ENCODE measurements at places on chromosomes 12 and 14.
A peak's percentile ranks its signal among the peaks of the same experiment; 100 is the strongest.

GRCh38 chr14:102097441-102098135 lies 10.7 kb upstream of the HSP90AA1 start:
- no peak for DNase-seq

DNA sequence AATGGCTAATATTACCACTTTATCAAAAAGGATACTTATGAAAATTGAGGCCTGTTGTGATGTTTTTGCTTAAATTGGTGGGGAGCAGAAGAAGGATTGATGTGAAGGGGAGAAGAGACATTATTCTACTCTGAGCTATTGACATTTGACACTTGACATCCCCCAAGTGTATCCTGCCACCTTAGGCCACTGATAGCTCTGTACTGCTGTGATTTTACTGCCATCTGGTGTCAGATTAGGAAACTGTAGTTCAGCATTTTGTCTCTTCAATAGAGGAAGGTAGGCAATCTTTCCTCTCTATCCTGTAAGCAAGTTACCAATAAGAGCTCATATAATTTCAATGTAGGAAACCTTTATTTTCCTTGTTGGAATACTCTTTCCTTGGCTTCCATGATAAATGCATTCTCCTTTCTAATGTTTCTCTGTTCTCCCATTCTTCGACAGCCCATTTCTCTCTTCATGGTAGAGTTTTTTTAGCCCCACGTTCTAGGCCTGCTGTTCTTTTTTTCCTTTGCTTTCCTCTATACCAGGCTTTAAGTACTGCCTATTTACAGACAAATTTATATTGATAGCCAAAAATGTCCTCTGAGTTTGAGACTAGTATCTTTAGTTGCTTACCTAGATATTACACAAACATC lies 46.3 kb downstream of the PPHLN1 start:
- DNase-seq, result peak; percentile 46

DNA sequence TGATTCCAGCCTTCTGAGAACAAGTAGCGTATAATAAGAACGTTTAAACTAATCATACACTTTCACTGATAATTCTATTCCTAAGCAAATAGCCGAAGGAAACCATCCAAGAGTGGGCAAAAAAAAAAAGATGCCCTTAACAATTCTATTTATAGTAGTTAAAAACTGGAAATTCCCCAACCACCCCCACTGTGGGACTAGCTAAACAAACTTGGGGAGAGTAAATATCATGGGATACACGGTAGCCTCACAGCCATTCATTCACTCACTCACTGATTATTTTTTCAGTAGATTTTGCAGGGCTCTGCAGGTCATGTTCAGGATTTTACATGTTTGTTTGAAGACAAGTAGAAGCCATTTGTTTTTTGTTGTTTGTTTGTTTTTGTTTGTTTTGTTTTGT lies 197.0 kb downstream of the ETV6 start:
- no peak for DNase-seq

- DNase-seq, result no peak
Observed at GRCh38 chr12:2494486-2495192, 300.1 kb upstream of the FKBP4 start.

DNA sequence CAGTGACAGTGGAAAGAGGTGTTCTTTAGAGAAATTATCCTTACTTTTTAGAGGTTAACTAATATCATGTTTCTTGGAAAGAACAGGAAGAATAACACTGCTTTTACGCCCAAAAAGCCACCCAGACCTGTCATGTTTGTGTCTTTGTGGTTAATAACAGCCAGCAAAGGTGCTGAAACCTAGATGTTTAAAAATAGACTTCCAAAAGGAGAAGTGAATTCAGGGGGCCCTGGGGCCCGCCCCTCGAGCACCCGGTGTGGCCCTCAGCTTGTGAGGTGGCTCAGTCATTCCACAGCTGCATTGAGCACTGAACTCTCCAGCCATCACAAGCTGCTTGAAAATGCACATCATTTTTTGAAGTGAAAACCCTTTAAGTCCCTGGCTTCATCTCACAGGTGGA lies 20.8 kb upstream of the AMN start:
- no peak for DNase-seq

DNA sequence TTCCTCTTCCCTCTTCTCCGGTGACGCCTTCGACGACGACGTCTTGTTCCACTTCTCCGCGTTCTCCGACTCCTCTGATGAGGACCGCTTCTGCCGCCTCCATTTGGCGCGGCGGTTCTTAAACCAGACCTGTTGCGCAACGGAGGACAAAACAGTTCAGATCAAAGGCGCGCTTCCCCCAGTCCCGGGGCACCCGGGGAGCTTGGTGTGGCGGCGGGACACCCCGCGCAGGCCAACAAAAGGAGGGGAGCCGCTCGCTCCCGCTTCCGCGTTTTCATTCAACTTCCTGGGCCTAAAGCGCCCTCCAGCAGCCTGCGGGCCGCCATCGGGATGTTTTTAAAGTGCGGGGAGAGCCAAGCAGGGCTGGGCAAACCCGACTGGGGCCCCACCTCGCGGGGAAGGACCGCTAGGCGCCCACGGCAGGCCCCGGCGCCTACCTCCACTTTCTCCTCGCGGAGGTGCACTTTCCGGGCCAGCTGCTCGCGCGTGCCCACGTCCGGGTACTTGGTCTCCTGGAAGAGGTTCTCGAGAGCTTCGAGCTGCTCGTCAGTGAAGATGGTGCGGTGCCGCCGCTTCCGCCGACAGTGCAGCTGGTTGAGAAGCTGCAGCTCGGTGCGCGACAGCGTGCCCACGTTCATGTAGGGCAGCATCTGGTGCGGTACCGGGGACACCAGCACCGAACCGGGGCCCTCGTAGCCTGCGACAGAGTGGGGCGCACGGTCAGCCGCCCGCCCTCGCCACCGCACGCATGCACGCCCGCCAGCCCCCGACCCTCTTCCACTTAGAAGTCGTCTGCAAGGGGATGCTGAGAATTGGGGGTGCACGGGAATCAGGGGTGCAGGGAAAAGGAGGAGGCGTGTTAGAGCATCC lies 1.2 kb downstream of the GSC start:
- DNase-seq, result no peak

DNA sequence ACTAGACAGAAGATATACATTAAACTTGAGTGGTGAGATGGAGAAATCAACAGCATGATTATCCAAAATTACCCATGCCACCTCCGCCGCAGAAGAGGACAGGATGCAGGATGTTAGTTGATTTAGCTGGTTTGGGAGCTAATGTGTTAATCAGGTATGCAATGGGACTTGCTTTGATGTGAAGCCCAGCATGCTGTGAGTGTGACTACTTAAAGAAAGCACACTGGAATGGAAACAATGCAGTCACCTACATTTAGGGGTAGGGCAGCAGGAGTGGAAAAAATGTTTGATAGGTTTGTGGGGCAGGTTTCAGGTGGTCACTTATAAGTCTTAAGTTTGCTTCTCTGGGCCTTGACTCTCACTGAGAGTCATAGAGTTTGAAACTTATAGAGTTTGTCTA lies 170.0 kb upstream of the DAAM1 start:
- DNase-seq, result no peak

DNA sequence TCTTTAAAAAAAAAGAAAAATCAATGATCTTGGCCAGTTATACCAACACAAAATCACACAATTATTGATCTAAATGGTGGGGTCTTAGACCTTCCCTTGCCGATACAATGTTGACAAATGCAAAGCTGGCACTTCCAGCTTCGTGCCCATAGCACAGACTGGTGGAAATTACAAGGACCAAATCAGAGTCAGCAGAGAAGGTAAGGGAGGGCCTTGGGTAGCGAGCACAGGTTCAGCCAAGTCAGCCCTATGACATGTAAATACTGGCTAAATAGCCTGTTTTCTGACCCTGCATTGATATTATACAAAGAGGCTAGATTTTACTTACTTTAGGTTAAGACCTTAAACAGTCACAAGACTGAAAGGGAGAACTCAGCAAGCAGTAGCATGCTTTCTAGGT lies 30.3 kb upstream of the WDR89 start:
- no peak for DNase-seq

DNA sequence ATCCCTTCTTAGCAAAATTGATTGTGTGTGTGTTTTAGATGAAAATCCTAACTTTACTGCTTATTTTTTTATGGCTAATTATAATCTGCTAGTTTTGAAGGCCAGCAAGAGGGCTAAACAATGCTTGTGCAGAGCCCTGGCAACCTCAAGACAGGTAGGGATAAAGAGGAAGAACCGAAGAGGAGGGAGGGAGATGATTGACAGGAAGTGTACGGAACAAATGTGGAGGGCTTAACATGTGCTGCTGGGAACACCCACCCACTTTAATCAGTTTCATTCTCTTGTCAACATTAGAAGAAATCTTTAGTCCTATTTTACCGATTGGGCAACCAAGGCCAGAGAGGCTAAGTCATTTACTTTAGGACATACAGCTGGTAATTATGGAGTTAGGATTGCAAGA lies 1.4 kb upstream of the WSCD2 start:
- no peak for DNase-seq

DNA sequence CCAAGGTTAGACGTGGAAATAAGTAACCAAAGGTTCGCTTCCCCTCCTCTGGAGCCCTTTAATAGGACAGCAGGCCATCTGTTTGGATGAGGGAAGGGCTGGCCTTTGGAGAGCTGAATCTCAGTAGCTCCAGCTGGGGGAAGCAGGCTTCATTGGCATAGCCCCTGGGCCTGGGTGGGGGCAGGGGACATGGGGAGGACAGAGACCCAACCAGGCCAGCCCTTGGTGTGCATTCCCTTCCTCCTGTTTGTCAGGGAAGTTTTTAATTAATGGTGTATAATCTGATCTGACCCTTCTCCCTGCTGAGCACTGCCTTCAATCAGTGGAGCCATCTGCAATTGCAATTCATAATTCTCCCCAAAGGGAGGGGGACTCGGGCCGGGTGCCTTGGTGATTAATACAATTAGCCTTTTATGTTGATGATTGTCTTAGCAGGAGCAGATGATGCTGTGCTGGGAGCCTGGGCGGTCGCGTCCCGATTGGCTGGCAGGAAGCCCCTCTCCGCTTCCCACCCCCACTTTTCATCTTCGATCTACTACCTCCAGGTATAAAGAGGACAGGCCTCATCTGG lies 6.4 kb downstream of the AQP6 start:
- no peak for DNase-seq

GRCh38 chr14:100776681-100777365 lies 49.1 kb upstream of the MEG3 start:
- DNase-seq, result no peak

GRCh38 chr12:109178532-109178931 lies 62.1 kb downstream of the ACACB start:
- DNase-seq, result no peak

GRCh38 chr14:65792208-65792905 lies 379.8 kb downstream of the FUT8 start:
- no peak for DNase-seq

- DNase-seq, result no peak
Observed at GRCh38 chr12:52581481-52581880, 7.8 kb upstream of the KRT74 start.

GRCh38 chr12:120997448-120997847 lies 18.8 kb downstream of the C12orf43 start:
- DNase-seq, result no peak

- peak; percentile 18 for DNase-seq
Observed at GRCh38 chr12:102120886-102121285, 903 bp downstream of the PARPBP start.

DNA sequence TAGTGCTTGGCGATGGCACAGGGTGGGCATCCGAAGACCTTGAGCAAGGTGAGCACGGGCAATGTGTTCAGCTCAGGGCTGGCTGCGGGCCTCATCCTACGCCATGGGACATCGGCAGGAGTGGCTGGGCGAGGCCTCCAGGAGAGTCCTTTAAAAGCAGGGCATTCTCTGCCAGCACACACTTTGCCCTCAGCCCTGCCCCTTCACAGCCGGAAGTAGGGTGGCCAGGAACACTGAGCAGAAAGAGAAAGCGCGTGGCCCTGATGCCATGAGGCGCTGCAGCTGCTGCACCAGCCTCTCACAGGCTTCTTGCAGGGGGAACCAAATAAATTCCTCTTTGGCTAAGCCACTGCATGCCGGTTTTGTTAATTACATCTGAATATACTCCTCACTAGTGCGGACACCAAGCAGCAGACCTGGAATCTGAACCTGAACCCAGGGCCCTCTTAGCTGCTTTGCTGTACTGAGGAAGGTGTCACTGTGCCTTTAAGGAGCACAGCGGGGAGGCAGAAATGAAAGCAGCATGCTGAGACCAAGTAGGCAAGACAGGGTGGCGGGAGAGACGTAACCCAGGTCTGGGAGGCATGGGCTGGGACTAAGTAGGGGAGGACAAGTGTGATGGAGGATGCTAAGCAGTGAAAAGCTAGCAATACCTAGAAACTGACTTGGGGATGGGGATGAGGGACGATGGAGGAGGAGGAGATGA lies 155.2 kb downstream of the TTC7B start:
- no peak for DNase-seq

GRCh38 chr12:117692512-117692911 lies 276.3 kb downstream of the KSR2 start:
- no peak for DNase-seq

DNA sequence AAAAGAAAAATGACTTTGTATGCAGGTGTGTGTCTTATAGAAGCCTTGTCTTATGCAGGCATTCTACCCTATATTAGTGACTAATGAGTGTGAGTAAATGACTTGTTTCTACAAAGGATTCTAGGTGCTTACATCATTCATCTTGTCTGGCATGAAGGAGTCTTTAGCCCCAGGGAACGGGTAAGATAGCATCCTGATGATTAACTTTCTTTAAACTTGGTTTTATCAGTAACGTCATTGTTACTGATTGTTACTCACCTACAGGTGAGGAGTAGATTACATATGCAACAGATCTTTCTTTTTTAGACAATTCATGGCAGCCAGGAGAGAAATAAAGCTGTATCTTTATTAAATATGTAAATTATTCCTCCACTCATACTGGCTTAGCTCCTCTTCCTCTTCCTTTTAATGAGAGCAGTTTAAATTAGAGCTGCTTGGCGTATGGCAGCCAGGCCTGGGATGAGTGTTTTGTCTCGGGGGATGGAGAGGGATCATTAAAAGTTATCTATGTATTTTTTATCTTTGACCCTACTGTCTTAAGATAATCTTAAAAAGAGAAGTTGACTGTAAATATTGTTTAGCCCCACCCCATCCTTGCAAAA lies 57.2 kb upstream of the ATP2A2 start:
- DNase-seq, result no peak

DNA sequence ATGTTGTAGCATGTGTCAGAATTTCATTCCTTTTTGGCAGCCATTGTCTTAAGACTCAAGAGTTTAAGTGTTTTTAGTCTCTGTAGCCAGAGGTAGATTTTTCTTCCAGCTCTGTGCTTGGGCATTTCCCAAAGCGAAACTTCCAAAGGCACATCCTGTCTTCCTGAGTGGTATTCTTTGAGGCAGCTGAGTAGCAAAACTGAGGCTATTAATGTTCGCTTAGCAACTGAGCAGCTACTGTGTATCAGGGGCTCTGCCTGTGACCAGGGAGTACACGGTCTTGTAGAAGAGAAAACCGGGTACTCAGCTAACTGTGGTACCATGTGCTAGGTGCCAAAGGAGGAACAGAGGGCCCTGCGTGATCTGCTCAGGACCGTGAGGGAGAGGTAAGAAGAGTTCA lies 52.0 kb downstream of the ETV6 start:
- DNase-seq, result no peak

DNA sequence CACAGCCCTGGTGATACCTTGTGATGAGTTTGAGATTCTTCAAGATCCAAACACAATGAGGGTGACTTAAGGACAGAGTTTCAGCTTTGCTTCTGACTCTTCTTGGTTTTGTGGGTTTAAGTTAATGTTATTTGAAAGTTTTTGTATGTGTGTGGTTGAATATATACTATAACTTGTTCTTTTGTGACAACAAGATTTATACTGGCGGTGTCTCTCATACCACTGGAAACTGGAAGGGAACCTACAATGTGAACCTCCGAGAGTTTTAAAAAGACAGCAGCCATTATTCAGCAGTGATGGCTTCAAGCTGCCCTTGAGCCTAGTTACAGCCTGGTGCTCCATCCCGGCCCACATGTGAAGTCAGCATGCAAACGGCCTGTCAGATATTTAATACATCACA lies 87.9 kb upstream of the IGF1 start:
- DNase-seq, result no peak
